ENCODE measurements at places on chromosomes 6 and 20. TPM values are rescaled to one million over a fixed set of nuclear protein-coding genes. Genes with fewer than 3 reads are reported as not detected.

The VSTM2L gene
- not detected for total RNA-seq

The DOP1A gene
- 30.8 TPM for total RNA-seq

The ZC2HC1B gene
- total RNA-seq: 1.5 TPM

The ANGPT4 gene
- not detected for total RNA-seq

The HCK gene
- total RNA-seq: 183 TPM

The BPIFB1 gene
- not detected for total RNA-seq

The GPX5 gene
- not detected for total RNA-seq

The SDHAF4 gene
- 7.6 TPM for total RNA-seq

The CAP2 gene
- total RNA-seq: not detected

The FOXA2 gene
- not detected for total RNA-seq

The PXMP4 gene
- total RNA-seq: 6.8 TPM

The LKAAEAR1 gene
- 0.31 TPM for total RNA-seq

The RFX6 gene
- total RNA-seq: not detected

The VGLL2 gene
- total RNA-seq: not detected

The APOM gene
- total RNA-seq: 2.4 TPM

The C6orf132 gene
- total RNA-seq: not detected

The SCUBE3 gene
- total RNA-seq: not detected

The PNPLA1 gene
- total RNA-seq: not detected

The OOEP gene
- total RNA-seq: 0.22 TPM

The GCM1 gene
- 0.29 TPM for total RNA-seq

The PACSIN1 gene
- 0.20 TPM for total RNA-seq
